ENCODE measurements at places on chromosomes 3 and 15.
A peak's percentile ranks its signal among the peaks of the same experiment; 100 is the strongest.

GRCh38 chr15:59360896-59361295 lies 11.8 kb downstream of the MYO1E start:
- no peak for DNase-seq

GRCh38 chr3:159593927-159594605 lies 394.6 kb upstream of the IL12A start:
- no peak for DNase-seq

GRCh38 chr3:111691293-111691909 lies 96.3 kb upstream of the ZBED2 start:
- peak; percentile 66 for DNase-seq

DNA sequence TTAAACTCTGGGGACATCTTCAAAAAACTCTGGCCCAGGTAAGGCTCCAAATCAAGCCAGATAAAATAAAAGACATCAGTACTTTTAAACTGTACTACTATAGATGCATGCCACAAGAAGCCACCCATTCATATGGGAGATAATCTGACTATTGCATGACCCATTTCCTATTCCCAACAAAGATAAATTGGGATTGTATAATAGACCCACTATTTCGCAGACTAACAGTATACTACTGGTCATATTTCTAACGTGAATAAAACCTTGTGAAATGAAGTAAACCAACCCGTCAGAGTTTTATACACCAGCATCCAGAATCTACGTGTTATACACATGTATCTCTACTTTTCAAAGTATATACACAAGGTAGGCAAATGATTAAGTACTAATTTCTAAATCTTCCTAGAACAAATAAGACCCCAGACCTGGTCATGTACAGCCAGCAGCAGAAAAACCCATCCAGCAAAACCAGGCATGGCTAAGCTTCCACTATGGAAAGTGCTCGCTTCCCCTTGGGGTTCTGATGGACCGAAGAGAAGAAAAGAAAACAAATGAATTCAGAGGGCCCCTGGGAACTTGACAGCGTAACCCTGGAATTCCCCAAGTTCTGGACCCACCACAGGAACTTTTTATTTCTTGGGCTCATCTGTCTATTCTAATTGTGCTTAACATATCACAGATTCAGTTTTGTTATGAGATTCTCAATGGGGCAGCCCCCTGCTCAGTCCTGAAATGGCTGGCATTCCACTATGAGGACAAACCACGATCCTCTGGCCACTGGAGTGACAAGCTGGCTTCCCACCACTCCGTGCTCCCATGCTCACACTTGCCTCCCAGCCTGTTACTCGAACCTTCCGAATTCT lies 69.1 kb downstream of the MB21D2 start:
- DNase-seq = no peak

DNA sequence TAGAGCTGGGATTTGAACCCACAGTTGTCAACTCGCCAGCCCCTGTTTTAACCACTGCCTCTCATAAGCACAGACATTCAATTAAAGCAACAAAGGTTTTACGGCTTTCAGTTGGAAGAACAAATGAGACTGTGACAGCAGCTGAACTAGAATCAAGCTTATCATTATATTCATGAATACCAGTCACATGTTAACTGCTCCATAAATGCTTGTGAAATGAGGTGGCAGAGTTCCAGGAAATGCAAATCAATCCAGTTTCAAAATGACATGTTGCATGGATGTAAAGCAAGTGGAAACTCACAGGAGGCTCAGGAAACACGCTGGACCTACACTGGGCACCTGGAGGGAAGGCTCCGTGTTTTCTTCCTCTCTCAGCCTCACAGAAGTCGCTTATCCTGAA lies 3.9 kb downstream of the GP5 start:
- DNase-seq = peak; percentile 20

DNA sequence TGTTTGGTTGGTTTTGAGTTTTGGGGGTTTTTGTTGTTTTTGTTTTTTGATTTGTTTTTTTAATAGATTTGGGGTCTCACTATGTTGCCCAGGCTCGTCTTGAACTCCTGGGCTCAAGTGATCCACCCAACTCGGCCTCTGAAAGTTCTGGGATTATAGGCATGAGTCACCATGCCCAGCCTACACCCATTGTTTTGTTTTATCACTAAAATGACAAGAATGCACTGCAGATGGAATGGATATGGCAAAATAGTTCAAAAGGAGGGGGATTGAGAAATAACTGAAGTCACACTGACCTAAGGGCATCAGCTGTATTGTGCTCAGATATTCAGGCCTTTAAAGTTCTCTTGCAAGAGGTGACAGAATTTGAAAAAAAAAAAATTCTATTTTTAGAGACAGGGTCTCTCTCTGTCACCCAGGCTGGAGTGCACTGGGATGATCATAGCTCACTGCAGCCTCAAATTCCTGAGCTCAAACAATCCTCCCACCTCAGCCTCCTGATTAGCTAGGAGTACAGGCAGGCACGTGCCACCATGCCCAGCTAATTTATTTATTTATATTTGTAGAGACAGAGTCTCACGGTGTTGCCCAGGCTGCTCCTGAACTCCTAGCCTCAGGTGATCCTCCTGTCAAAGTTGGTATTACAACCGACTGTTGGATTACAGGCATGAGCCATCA lies 4.4 kb upstream of the RASA2 start:
- DNase-seq = peak; percentile 86

DNA sequence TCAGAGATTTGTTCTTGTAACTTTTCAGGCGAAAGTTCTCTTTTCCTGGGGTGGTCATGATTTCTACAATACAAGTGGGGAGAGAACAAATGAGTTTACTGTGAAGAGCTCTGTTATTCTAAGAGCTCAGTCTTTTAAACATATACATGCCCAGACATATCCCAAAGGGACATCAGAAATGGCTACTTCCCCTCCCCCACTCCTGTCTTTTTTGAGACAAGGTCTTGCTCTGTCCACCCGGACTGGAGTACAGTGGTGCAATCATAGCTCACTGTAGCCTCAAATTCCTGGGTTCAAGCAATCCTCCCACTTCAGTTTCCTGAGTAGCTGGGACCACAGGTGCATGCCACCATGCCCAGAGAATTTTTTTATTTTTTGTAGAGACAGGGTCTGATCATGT lies 18.2 kb downstream of the KPNA1 start:
- DNase-seq = no peak

- peak; percentile 55 for DNase-seq
These were observed 282.3 kb downstream of the SLC9A9 start for GRCh38 chr3:143565951-143566350.

- no peak for DNase-seq
These were observed 471.8 kb downstream of the GBE1 start for GRCh38 chr3:81289676-81290075.

GRCh38 chr3:153026026-153026425 lies 136.0 kb upstream of the RAP2B start:
- peak; percentile 61 for DNase-seq

All from fibroblast of mammary gland (primary cell).